ENCODE measurements at places on chromosomes 16 and 17.

GRCh38 chr17:9935408-9935807, 30.3 kb upstream of the RCVRN start:
- ATAC-seq = no peak

DNA sequence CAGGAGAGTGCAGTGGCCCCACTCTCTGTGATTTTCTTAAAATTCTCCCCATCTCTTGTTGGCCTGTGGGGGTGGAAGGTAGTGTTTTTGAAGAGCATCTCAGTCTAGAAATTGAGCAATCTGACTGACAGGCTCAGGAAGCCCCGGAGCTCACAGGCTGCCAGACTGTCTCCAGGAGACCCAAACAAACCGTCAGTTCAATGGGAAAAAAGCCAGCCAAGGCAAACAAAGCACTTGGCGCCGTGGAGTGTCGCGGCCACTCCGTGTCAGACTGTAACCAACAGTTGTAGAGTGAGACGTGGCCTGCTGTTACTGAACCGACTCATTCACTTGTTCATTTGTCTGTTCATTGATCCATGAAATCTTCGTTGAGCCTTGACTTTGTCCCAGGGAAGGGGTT, 33.7 kb downstream of the RGS9 start:
- no peak for ATAC-seq

DNA sequence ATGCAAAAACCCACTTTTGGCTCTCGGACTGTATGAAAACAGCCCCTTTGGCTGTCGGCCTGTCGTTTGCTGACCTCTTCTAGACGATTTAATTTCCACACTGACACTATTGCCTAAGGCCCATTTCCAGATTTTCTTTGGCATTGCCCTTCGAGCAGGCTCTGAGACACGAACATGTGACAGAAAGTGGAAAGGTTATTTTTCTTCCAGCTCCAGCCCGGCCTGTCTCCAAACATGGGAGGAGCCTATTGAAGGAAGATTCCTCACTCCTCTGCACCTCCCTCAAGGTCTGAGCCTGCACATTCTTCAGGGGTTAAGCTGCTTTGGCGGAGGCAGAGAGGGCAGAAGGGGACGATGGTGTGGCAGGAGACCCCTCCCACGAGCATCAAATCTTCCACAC, 85.9 kb upstream of the FOXF1 start:
- no peak for ATAC-seq

DNA sequence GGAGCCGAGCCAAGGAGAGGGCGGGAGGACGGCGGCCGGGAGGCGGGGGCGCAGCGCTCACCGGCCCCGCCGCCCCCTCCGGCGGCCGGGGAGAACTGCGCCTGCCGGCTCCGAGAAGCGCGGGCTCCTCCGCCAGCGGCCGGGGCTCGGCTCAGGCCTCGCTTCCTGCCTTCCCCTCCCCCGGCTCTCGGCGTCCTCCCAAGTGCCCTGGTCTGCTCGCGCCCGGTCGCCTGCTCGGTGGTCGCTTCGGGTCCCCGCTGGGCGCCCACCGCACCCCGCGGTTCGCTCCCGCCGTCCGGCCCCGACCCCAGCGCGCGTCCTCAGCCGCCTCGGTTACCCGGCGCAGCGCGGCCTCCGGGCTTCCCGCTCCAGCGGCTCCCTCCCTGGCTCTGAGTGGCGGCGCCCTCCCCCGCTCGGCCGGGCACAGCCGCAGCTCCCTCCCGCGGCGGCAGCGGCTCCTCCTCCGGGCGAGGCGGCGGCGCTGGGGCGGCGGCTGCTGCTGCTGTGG, 313 bp downstream of the UBTF start:
- peak; percentile 2 for ATAC-seq

DNA sequence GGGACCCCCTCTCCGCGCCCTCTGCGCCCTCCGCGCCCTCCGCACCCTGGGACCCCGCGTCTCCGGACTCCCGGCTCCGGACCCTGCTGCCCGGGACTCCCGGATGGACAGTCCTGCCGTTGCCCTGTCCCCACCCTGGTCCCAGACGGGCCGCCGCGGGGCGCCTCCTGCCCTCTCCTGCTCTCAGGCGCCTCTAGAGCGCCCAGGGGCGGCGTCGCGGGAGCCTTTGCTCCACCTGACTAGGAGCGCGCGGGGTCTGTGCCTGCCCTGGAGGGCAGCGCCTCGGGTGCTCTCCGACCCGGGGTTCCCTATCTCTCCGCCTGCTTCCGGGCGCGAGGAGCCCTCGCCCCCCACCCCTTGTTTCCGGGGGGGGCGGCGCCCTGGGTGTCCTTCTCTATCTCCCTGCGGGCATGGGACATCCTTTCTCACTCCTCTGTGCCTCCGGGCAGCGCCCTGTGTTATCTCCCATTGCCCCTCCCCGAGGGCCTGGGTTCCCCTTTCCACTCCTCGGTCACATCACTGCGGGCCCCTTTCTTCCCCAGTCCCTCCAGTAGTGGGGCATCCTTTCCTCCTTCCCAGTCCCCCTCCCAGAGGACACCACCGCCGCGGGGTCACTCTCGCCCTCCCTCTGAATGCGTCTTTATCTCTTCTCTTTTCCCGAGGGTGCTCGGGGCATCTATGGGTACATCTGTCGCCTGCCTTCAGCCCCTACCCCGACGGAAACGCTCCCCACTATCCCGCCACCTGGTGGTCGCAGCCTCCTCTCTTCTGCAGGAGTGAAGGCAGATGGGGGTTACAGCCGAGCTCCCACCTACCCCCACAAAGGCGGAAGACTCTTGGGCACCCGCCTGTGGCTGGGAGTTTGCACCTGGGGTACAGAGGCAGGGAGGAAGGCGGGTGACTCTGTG, 875 bp downstream of the PRKCB start:
- peak; percentile 28 for ATAC-seq

- peak; percentile 56 for ATAC-seq
Measured at GRCh38 chr17:65783845-65784334, 222.4 kb upstream of the AXIN2 start.

DNA sequence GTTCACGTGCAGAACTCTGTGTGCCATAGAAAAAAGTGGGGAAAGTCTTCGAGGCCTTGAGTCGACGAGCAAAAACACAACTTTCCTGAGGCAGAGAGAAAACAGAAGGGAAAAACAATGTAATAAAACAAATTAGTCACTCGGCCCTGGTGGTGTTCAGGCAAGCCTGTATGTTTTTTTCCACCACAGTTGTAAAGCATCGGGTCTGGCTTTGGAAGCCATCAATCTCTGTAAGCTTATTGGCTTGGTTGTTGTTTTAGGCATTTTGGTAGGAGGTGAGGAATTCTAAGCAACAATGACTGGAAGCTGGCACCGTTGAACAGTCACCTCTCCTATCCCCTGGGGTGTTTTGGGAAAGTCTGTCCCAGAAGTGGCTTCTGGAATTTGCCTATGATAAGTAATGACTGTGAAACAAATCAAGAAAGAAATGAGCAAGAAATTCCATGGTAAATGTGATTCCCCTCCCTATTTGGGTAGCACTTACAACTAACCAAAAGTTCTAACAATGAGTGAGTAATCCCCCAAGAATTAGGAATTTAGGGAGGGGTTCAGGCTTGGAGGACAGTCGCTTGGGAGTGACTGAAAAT, 2.8 kb downstream of the CDH13 start:
- no peak for ATAC-seq

DNA sequence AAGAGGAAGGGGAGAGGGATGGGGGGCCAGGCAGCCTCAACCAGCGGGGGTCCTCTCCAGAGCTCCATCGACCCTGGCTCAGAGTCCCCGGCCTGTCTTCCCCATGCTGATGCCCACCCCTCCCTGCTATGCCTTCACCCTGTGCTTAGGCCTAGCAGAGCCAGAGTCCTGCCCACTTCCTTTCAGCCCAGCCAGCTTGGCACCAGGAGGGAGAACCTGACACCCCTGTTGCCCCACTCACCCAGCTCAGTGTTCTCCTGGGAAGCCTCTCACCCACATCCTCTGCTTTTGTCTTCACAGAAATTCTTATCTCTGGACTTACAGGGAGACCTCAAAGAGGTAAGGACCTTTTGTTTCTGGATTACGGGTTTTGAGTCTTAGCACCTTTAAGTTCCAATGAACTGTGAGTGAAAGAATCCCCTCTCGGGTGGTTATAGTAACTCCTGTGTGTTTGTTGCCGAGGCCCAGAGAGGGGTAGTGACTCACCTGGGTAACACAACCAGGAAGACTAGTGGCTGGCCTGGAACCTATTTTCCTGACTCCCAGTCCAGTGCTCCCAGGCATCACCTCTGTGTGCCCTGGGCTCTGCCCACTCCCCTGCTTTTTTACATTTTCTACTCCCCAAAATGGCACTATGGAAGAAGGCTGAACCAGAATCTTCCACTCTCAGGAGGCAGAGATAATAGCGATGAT, 53.3 kb downstream of the CES1 start:
- ATAC-seq = no peak

DNA sequence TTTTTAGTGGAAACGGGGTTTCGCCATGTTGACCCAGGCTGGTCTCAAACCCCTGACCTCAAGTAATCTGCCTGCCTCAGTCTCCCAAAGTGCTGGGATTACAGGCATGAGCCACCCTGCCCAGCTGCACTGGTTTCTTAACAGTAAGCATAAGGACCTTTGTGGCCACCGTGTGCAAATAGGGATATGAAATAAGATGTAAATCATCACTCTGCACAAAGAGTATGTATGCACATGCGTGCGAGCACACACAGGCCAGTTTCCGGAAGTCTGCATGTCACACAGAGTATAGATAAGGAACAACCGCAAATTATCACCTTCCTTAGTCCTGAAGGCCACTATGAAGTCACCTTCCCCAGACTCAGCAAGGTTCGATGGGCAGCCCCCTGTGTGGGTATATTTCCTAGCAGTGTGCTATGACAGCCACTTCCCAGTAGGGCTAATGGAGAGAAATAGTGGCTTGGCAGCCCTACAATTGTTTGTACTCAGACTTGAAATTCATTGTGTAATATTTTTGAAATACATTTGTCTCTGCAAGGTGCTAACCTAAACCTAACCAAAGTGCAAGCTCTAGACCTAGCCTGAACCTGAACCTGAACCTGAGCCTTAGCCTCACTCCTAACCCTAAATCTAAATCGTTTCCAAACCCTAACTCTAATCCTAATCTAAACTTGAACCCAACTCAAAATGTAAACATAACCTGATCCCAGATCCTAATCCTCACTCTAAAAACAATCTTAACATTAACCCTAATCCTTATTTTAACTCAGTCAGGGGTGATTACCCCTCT, 48.4 kb upstream of the SKAP1 start:
- no peak for ATAC-seq

GRCh38 chr16:11039726-11040125, 95.4 kb downstream of the CLEC16A start:
- ATAC-seq = no peak

DNA sequence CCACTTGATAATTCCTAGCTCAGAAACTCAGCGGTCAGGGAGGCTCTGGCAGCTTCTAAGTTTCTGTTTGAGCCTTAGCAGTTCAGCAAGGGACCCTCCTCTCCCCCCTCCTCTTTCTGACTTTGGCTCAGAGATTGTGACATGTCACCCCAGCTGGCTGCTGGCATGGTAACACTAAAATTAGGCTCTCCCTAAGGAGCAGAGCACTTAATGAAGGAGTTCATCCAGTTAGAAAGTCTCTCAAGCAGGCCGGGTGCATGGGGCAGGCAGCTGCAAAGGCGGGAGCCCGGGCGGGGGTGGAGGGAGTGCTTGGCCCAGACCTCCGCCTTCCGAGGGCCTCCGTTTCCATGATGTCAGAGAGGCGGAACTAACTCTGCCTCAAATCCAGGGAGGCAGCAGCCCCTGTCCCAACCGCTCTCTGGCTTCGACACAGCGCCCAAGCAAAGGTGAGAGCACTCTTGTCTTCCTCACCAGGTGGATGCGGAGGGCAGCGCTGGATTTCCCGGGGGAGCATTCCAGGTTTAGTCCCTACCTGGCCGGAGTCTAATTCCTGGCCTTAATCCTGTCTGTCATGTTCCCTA, 128.0 kb upstream of the PLCG2 start:
- no peak for ATAC-seq

- no peak for ATAC-seq
Measured at GRCh38 chr16:7344830-7345780, 12.5 kb downstream of the RBFOX1 start.

DNA sequence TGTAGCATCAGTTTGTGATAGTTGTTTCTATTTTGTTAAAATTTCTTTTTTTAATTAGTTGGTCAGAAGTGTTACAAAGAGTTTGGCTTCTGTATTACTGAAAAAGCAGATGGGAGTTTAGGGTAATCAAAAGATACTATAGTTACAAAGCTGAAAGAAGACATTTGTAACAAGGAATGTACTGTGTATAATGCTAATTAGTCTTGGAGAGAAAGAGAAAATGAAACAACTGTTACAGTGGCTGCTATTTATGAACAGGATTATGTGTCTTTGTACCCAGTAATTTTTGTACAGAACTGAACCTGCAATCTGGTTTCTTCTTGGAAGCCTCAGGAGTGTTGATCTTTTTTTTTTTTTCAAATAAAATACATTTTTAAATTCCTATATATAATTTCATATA, 14.3 kb downstream of the GDPD1 start:
- no peak for ATAC-seq

DNA sequence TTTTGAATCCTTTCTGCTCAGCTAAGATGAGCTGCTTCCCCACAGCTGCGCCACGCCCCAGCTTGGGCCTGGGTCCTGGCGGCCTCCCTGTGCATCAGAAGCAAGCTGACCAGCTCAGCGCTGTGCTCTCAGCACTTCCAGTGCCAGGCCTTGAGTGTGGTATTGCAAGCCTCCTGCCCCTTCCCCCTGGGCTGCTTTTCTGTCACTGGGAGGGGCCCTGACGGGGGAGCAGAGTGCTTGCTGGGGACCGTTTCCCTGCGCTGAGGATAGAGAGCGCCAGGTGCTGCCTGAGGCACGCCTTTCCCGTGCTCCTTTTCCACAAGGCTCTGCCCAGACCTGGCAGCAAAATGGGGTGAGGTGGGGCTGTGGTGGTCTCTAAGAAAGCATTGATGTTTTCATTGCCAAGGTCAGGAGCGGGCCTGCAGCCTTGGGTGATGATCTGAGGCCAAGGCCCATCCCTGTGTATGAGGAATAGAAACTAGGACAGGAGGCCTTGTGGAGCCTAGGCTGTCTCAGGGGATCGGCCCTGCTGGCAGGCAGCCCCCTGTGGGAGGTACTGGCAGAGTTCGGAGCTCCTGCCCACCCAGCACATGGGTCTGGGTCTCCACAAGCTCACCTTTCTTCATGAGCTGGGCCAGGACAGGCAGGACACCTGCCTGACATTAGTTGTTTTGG, 29.7 kb downstream of the POLR3E start:
- no peak for ATAC-seq

DNA sequence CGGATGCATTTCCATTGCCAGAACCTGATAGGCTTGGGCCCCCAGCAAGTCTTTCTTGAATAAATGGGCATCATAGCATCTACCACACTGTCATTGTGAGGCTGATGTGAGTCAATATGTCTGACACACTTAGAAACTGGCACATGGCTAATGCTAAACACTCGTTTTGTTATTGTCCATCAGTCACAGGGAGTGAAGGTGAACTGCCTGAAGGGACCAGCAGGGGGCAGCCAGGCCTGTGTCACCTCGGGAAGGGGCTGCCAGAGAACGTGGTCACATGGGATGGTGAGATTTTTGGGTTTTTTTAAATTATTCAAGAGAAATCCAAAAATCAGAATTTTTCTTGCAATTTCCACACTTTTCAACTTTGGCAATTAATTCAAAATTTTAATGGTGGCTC, 831 bp upstream of the RCVRN start:
- ATAC-seq = 0 out of 3 replicates have a peak, but pooled peaks have one; percentile 42

GRCh38 chr16:17328932-17329331, 141.8 kb downstream of the XYLT1 start:
- no peak for ATAC-seq

Measured in SK-N-SH treated with all-trans-retinoic acid at 6 μM for 48 hours (cell line).